ENCODE measurements at places on chromosomes 13 and 19.

DNA sequence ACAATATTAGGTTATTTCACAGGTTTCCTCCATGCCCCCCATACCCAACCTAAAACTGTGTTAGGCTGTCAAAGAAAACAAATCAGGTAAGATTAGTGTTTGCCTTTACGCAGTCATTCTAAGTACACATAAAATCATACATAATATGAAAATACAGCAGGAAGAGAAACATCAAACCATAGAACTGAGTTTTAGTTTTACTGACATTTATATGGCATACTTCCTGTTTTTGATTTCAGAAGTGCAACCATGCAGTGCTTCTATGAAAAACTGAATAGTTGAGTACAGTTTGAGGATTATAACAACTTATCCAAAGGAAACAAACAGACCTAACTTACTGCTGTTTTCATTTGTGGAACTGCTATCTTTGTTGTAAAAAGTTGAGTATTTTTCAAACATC lies 91.3 kb downstream of the KCNRG start:
- no peak for DNase-seq

- no peak for DNase-seq
These were observed 12.8 kb downstream of the C3 start for GRCh38 chr19:6707658-6708018.

- no peak for DNase-seq
These were observed 50.8 kb downstream of the EFNB2 start for GRCh38 chr13:106484537-106485193.

DNA sequence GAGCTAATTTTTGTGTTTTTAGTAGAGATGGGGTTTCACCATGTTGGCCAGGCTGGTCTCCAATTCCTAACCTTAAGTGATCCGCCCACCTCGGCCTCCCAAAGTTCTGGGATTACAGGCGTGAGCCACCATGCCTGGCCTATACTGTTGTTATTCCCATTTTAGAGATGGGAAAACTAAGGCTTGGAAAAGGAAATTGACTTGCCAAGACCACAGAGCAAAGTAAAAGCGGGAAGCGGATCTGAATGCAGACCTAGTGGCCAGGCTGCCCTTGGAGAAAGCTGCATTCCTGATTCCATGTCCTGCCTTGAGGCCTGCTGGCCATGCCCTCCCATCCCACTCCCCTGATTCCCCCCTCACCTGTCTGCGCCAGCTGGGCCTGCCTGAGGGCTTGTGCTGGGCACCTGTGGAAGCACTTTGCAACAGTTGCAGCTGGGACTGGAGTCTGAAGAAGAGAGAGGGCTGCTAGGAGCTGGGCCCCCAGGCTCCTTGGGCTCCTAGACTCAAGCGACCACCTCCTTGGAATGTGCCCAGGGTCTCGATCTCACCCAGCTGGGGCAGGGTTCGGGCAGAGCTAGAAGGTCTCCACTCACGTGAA lies 5.7 kb downstream of the PALM3 start:
- no peak for DNase-seq

DNA sequence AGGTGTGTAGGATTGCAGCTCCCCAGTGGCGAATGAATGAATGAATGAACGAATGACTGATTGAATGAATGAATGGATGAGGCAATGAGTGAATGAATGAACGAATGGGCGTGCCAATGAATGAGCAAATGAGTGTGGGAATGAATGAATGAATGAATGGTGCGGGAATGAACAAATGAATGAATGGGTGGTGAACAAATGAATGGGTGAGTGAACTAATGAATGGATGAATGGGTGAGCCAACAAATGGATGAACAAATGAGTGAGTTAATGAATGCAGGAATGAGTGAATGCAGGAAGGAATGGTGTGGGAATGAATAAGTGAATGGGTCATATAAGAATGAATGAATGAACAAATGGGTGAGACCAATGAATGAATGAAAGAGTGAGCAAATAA lies 14.7 kb downstream of the ANKRD24 start:
- DNase-seq: no peak

GRCh38 chr19:23547816-23548430 lies 139.1 kb downstream of the ZNF675 start:
- DNase-seq: no peak

DNA sequence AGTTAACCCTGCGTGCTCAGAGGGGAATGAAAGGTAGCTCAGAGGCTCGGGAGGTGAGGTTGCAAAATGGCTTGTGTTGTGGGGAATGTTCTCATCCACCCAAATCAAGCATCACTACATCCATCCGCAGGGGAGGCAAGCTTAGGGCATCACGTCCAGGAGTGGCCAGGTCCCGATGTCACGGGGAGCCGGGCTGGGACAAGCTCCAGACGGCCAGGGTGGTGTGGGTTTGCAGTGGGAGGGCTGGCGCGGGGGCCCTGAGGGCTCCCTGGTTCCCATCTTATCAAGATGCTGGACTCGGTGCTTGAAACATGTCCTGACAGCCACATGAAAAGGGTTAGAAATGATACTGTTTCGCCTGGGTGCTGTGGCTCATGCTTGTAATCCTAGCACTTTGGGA lies 25.8 kb downstream of the EPN1 start:
- no peak for DNase-seq

DNA sequence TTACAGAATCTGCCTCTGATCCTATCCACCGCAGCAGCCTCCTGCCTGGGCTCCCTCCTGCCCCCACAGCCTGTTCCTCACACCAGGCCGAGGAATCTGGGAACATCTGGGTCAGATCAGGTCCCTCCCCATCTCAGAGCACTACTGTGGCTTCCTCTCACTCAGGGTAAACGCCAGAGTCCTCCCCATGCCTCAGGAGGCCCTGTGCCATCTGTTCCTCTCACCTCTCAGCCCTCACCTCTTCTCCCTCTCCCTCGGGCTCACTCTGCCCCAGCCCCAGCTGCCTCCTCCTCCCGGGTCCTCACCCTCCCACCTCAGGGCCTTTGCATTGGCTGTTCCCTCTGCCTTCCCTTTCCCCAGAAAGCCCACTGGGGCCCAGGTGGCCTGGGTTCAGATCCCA lies 18.2 kb downstream of the FCGBP start:
- no peak for DNase-seq

DNA sequence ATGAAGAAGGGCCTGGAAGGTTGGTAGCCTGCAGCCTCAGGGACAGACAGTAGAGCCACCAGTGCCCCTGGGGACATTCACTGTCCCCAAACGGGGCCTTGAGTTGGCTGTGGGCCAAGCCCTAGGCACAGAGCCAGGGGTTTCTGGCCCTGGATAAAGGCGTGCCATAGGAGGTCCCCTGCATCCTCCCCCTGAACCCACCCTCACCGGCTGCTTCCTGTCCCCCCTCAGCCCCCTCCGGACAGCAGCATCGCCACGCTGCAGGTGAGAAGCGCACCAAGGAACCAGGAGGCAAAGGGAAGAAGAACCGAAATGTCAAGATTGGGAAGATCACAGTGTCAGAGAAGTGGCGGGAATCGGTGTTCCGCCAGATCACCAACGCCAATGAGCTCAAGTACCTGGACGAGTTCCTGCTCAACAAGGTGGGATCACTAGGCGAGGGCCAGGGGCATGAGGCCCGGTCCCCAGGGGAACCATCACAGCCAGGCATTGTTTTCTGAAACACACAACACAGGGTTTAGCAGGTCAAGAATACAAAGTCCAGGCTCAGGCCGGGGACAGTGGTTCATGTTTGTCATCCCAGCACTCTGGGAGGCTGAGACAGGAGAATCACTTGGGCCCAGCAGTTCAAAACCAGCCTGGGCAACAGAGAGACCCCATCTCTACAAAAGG lies 14.6 kb upstream of the USE1 start:
- no peak for DNase-seq

GRCh38 chr19:41325947-41326706 lies 16.2 kb downstream of the CCDC97 start:
- DNase-seq: no peak

DNA sequence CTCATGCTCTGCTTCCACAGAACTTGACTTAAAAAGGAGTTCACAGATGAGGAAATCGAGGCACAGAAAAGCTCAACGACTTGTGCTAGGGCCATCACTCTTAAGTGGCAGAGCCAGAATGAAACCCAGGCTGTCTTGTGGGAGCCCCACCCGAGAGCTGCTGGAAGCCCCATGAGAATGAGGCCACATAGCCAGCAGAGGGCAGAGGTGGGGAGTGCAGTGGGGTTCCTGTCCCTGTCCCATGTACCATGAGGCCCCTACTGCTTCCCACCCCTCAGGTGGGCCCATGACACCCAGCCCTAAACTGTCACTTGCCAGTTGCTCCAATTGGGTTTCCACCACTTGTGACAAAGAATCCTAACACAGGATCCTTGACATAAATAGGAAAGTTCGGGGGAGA lies 175.9 kb downstream of the IRS2 start:
- peak; percentile 16 for DNase-seq

- DNase-seq: no peak
These were observed 157.6 kb upstream of the OBI1 start for GRCh38 chr13:78816592-78816991.

DNA sequence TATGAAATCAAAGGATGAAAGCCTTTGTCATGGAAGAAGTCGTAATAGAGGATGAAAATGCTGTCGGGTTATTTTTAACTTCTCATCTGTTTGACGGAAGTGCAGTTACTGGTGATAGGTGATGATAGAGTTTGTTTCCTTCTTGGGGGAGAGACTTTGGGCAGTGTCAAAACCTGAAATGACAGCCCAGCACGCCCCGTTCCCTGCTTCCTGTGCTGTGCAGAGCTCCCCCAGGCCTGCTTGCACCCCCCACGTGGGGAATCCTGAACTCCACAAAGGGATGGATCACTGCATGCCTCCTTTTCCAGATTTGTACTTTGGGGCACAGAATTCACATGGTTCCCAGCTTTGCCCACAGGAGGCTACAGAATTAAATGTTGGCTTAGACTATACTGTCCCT lies 102.7 kb downstream of the ATP11A start:
- DNase-seq: no peak

DNA sequence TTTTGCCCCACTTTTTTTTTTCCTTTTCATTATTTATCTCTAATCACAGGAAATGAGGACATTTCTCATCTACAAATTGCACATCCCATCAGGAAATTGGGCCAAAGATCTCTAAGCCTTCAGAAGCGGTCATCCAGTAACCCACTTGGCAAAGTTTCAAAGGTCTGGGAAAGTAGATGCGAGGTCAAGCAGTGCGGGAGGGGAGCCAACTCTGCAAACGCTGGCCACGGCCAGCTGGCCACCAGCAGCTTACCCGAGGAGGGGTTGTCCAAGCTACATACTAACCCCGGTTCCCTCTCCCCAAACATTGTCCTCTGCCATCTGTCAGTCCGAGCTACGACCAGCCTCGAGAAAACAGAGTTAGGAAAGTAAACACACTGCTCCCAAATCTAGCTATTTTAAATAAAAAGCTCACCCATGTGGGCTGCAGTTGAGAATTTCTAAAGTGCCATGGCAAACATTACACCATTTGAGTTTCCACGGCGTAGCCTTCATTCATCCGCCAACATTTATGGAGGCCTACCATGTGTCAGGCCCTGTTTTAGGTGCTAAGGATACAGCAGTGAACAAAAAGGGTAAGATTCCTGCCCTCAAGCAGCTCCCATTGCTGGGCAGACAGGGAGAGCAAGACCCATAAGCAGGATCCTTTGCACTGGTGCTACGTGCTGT lies 11.5 kb downstream of the FFAR2 start:
- no peak for DNase-seq

- no peak for DNase-seq
These were observed 25.5 kb downstream of the KCTD12 start for GRCh38 chr13:76860706-76861105.
